ENCODE measurements at places on chromosomes 2 and 18.

DNA sequence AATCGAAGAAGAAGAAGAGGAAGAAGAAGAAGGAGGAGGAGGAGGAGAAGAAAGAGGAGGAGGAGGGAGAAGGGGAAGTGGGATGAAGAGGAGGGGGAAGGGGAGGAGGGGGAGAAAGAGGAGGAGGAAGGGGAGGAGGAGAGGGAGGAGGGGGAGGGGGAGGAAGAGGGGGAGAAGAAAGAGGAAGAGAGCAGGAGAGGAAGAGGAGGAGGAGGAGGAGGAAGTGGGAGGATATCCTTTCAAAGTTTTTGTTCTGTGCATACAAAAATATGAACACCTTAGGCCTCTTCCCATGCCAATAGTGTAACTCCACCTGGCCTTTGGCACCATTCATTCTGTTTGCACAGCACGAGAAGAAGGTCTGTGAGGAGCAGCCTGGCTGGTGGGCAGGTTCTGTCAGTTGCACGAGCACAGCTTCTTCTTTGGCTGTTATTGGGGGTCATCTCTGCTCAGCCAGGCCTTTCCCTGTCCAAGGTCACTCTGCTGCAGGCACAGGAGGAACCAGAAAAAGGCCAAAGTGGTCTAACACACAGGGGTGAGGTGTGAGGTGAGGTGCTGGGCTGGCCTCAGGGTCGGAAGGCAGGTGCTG lies 25.8 kb upstream of the PLB1 start:
- no peak for DNase-seq

- no peak for DNase-seq
Measured at GRCh38 chr2:162074928-162075688, 1.1 kb upstream of the DPP4 start.

DNA sequence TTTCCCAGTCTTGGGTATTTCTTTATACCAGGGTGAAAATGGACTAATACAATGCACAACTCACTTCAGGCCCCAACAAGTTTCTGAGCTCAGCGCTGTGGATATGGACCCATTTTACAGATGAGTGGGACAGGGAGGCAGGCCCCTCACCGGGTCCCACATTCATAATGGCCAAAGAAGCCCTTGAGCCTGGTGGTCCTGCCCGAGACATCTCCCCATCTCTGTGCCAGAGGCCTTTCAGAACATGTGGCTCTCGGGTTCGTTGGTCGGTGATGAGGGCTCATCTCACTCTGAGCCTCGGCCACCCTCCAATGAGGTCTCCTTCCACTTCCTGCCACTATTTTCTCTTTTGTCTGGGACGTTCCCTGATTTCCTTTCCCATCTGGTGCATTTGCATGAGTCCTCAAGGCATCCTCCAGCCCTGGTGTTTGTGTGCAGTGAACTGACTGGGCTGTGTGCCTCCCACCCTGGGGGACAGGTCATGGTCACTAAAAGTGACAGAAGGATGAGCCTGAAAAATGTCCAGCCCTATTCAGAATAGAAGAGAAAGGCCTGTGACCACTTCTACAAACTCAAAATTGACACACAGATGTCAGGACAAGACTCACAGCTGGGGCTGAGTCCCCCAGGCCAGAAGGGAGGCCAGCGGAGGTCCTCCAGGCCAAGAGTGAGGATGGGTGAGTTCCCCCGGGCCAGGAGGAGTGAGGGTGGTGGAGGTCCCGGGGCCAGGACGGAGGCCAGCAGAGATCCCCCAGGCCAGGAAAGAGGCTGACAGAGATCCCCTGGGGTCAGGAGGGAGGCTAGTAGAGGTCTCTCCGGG lies 134.5 kb downstream of the PTGR3 start:
- no peak for DNase-seq

GRCh38 chr18:24786027-24786426 lies 325.6 kb downstream of the HRH4 start:
- DNase-seq: no peak

DNA sequence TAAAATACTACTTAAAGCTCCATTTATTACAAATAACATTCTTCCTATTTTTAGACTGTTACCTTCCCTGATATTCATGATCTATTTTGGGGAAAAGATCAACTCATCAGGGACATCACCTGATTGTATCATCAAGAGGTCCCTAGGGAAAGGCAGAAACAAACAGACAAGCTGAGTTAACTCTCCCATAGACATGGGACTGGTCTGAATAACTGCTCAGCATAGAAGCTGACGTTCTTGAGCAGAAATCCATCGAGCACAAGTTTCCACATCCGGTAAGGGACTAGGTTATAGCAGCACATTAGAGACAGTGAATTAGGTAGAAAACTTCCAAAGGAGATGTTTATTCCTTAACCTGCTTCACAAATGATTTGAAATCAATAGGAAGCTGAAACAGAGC lies 1100.4 kb upstream of the SLC39A10 start:
- DNase-seq: no peak

DNA sequence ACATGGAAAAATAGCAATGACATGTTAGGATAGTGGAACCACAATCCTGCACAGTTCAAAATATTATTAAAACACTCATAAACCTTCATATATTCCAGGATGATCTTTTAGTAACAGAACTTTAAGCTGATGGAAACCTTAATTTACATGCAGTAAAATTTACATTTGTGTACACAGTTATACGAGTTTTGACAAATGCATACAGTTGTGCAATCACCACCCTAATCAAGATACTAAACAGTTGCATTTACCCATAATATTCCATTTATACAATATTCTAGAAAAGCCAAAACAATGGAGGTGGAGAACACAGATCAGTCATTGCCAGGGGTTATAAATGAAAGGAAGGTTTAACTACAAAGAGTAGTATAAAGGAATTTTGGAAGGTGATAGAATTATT lies 117.6 kb downstream of the EXOC6B start:
- DNase-seq: no peak

- no peak for DNase-seq
Measured at GRCh38 chr2:129865976-129866375, 113.5 kb upstream of the RAB6C start.

DNA sequence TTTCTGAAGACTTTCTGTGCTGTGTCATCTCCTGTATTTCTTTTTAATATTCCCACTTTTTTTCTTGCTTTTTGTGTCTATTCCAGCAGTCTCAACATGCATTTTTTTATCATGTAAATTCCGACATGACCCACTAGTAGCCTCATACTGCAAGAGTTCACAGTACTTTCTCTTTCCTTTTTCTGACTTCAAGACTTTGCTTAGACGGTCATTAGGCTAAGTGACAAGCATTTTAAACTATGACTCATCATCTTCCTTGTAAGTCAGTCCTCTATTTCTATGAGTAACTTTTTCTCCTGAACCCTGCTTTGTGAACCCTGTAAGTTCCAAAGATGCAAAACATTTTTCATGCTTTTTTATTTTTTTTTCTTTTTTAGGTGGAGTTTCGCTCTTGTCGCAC lies 381.2 kb downstream of the TXNL1 start:
- peak; percentile 28 for DNase-seq

- DNase-seq: no peak
Measured at GRCh38 chr18:11148680-11149440, 509 bp downstream of the PIEZO2 start.

GRCh38 chr2:168157926-168158325 lies 89.5 kb downstream of the STK39 start:
- no peak for DNase-seq

- DNase-seq: no peak
Measured at GRCh38 chr2:234739061-234739460, 212.8 kb upstream of the SH3BP4 start.

DNA sequence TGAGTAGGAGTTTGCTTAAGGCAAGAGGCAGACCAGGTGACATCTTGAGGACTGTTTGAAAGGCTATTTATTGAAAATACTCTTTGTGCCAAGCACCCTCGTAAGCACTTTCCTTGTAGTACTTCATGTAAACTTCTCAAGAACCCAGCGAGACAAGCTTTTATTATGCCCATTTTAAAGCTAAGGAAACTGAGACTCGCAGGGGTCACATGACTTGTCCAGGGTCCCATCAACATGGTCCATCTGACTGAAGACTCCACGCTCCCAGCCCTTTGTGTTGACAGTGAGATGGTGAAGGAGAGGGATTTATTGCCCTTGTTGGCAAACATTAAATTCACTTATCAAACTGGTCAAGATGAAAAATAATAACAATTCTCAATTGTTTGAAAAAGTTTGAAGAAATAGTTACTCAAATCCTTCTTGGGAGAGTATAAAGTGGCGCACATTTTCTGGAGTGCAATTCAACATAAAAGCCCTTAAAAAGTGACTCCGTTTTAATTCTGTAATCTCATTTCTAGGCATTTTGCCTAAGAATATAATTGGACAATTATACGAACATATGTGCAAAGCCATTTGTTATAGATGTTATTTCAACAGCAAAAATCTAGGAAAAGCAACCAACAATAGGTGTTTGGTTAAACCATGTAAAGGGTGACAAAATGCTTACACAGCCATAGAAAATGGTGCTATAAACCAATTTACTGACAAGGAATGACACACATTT lies 270.5 kb upstream of the NCKAP5 start:
- no peak for DNase-seq
